ENCODE measurements at places on chromosomes 5 and 9. TPM values are rescaled to one million over a fixed set of nuclear protein-coding genes. Genes with fewer than 3 reads are reported as not detected.

DNA sequence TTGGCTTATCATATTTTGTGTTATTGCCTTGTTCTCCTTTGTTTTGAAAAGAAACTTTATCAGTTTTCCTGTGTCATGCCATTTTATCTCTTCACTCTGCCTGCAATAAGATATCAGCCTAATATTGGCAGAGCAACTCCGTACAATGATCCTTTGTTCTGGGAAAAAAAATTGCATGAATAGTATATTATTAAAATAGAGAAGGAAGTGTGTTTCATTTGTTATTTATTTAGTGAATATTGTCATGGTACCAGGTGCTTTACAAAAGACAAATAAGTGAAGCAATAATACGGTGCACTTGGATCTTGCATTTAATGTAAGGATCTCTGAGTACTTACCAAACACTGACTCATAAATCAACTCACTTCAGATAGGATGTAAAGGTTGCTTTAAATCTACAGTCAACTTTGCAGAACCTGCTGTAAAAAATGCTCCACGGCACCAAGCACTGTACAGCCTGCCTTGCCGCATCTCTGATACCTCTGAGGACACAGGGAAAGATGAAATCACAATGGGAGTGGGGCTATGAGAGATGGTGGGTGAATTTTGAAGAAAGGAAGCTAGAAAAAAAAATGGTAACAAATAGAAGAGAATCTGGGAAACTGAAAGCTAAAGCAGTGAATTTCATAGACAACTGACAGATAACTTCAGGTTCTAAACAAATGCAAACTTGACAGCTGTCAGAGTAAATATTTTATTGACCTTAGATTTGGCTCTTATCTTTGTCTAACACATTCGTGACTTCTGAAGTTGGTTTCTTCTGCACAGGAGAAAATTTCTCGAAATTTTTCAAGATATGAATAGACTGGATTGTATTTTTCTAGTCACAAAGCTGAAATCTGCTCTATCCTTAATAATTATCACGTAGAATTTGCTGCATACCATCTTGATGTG is 232.1 kb downstream of the ENC1 start:
- no peak for DNase-seq

Gene ENTR1
- 40.3 TPM for total RNA-seq

- DNase-seq, result peak; percentile 17
Measured at GRCh38 chr5:125883223-125883622, 540.0 kb upstream of the GRAMD2B start.

- no peak for DNase-seq
Measured at GRCh38 chr5:73706963-73707362, 81.0 kb downstream of the ARHGEF28 start.

- DNase-seq, result peak; percentile 63
Measured at GRCh38 chr9:32579706-32580331, 6.9 kb upstream of the NDUFB6 start.

DNA sequence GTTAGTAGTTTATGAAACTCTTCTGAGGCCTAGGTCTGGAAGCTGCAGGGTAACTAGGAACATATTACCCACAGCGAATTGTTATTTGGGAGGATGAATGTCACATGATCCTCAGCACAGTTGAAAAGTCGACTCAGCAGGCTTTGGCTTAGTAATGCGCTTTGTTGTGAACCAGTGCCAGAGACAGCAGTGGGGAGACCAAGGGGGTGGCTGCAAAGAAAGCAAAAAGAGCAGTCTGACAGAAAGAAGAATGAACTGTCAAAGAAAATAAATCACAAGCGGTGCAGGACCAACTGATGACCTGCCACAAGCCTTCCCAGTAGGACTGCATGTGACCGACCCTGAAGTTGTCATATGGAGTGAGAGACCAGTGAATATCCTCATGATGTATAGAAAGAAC is 170.0 kb downstream of the CCDC171 start:
- no peak for DNase-seq

Gene IL31RA
- 0.43 TPM for total RNA-seq

DNA sequence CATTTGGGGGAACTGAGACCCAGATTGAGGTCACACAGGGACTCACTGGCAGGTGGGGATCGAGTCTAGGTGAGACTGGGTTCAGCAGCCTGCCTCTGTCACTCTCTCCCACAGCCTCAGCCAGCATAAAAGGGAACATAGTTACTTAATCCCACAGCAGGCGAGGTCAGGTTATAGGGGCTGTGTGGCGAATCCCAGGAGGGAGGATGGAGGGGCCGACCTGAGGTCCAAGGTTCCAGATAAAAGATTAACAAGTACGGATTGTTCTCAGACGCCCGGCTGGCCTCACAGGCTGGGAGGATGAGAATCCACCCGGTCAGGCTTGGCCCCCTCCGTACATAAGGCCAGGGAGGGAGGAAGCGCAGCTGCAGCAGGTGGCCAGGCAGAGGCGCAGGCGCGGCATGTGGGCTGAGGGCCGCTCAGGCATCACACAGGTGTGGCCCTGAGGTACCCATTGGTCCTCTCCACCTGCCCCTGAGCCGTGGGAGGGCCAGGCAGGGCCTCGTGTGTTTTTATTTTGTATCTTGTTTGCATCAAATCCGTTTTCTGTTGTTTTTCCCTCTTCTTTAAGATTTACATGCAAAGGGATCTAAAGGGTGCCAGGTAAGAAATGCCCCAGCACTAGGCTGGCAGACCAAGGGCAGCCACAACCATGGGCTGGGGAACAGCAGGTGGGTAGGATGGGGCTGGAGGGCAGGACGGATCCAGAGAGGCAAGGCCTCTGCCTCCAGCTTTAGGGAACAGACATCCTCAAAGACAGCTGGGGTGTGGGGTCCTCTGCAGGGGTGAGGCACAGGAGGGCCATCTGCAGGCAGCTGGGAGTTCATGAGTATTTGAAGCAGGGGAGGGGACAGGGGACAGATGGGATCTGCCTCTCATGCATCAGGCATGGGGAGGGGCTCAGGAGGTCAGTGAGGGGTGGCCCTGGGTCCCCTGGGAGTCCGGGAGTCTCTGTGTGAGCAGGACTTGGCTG is 3.6 kb downstream of the SUSD3 start:
- DNase-seq, result no peak

DNA sequence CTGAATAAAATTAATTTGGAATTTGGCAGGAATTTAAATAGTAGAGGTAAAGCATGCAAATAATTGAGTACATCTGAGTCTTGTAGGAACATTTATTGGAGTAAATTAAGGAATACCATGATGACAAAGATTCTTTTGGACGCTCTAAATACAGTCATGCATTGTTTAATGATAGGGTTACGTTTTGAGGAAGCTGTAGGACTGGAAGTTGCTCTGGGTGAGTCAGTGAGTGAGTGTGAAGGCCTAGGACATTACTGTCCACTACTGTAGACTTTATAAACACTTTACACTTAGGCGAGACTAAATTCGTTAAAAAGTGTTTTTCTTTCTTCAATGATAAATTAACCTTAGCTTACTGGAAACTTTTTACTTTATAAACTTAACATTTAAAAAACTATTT is 113.0 kb downstream of the FAM170A start:
- no peak for DNase-seq

- no peak for DNase-seq
Measured at GRCh38 chr9:81103597-81104471, 585.5 kb downstream of the TLE1 start.

DNA sequence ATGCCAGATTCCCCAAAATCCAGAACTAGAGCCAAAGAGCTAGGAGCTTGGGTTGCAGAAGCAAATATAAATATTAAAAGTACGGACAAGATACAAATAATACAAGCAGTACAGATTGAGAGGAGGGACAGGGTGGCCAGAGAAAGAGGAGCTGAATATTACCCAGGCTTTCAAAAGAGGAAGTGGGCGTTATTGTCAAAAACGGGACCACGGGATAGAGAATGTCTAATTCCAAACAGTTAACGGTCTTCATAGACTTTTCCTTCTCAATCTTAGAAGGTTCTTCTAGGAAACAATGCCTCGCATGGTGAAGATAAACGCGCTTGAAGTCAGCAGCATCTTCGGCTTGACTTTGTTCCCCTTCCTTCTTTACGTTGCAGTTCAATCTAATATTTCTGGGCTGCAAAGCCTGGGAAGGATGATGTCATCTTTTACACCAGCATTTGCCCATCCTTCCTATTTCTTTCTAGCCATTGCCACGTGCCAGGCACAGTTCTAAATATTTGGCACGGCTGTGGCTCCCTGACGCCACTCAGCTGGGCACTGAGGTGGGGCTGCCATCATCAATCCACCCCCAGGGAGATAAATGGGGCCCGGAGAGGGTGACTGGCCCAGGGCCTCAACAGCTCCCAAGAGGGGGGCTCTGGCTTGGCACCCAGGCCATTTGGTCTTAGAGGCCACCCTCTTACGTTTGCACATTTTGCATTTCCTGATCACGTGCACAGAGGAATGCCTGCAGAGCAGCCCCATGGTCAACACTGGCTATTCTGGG is 16.3 kb upstream of the OLFM1 start:
- no peak for DNase-seq

- DNase-seq, result no peak
Measured at GRCh38 chr5:1960595-1961303, 78.0 kb upstream of the IRX4 start.

GRCh38 chr9:87615547-87616148 is 110.3 kb upstream of the CTSL start:
- no peak for DNase-seq

GRCh38 chr5:127840809-127841208 is 137.6 kb downstream of the CCDC192 start:
- DNase-seq, result no peak

GRCh38 chr5:10145923-10146401 is 103.7 kb downstream of the ATPSCKMT start:
- peak; percentile 51 for DNase-seq

GRCh38 chr5:110294281-110294680 is 432.2 kb downstream of the TMEM232 start:
- DNase-seq, result no peak

All from fibroblast of villous mesenchyme (primary cell).